SIG-M5 (cell line): ENCODE measurements at places on chromosomes 11 and 22.

DNA sequence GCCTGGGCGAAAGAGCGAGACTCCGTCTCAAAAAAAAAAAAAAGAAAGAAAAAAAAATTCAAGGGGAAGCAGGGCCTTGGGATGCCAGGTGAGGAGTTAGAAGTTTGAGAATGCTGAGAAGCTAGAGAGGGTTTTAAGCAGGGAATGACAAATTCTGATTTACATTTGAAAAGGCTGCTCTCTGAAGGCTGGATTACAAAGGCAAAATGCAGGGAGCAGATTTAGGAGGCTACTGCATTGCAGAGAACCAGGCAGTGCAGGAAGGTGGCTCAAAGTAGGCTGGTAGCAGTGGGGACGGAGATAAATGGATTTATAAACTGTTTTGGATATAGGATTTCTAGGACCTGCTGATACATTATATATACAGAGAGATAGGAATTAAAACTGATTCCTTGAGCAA lies 66.6 kb downstream of the KCNC1 start:
- no peak for DNase-seq

- no peak for DNase-seq
These were observed 315.2 kb upstream of the B3GAT1 start for GRCh38 chr11:134727204-134727603.

GRCh38 chr11:19499026-19499669 lies 213.5 kb upstream of the NAV2 start:
- no peak for DNase-seq

DNA sequence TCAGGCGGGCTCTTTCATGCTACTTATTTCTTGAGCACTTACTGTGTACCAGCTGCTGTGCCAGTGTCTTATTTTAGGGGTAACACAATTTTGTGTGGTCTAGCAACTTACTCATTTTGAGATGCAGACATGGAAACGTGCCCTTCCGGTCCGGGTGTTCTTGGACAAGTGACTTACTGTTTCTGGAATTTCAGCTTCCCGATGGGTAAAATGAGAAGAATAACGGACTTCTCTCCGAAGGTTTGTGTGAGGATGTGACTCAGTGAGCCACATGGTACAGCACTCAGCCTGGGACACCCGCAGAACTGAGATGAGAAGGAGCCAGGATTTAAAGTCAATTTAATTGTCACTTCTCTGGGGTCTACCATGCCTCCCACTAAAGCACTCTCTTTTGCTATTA lies 114.5 kb upstream of the SYT13 start:
- DNase-seq, result no peak

- no peak for DNase-seq
These were observed 109.3 kb downstream of the KIAA1671 start for GRCh38 chr22:25061605-25062376.

DNA sequence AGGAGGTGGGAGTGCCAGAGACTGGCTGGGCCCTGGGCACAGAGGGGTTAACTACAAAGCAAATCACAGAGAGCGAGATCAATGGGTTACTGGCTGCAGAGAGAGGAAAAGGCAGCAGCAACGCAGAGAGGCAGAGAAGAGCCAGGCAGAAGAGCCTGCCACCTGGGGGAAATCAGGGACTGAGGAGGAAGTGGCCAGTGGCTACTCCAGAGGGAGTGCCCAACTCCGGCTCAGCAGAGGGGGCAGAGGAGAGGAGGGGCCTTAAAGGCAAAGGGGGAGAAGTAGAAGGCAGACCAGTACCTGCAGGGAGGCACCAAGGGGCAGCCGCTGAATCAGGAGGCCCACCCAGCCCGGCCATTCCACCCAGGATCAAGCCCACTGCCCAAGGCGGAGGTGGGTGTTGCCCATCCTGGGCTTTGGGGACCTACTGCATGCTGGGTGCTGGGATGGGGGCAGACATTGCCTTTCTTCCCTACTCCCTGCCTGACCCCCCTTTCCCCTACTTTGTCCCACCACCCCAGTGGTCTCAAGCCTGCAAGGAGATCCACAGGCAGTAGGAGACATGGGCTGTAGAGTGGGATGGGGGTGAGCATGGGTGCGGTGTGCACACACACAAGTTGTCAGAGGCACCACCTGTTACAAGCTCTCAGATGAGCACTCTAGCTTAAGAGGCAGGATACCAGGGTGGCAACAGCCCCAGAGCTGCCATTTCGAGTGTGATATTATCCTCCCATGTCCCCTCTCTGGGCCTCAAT lies 926 bp upstream of the GALR3 start:
- no peak for DNase-seq

GRCh38 chr11:8961401-8961800 lies 2.8 kb downstream of the TMEM9B start:
- DNase-seq, result no peak

DNA sequence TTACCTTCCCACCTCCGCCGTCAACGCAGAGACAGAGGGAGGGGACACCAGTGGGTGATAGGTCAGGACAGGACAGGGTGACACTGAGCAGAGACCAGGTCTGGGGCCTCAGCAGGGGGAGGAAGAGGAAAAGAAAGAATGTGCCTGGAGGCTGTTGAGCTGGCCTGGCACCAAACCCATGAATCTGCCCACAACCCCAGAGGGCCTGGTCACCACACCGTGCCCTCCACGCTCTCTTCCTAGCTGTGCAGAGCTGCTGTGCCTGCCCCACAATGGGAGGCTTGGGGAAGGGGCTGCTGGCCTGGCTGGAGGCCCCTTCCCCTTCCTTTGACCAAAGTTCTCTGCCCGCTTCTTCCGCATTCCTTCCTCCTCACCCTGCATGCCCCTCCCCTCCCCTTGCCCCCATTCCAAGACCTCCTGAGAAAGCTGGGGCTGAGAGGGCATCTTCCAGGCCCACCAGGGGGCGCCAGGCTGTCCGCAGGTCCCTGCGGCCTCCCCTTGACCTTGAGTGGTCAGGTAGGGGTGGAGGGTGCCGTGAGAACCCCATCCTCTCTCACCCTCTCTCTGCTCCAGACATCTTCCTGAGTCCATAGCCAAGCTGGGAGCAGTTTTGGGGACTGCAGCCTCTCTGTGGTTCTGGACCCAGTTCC lies 11.0 kb upstream of the CACNA1I start:
- no peak for DNase-seq
